ENCODE measurements at places on chromosomes 6 and 20.

DNA sequence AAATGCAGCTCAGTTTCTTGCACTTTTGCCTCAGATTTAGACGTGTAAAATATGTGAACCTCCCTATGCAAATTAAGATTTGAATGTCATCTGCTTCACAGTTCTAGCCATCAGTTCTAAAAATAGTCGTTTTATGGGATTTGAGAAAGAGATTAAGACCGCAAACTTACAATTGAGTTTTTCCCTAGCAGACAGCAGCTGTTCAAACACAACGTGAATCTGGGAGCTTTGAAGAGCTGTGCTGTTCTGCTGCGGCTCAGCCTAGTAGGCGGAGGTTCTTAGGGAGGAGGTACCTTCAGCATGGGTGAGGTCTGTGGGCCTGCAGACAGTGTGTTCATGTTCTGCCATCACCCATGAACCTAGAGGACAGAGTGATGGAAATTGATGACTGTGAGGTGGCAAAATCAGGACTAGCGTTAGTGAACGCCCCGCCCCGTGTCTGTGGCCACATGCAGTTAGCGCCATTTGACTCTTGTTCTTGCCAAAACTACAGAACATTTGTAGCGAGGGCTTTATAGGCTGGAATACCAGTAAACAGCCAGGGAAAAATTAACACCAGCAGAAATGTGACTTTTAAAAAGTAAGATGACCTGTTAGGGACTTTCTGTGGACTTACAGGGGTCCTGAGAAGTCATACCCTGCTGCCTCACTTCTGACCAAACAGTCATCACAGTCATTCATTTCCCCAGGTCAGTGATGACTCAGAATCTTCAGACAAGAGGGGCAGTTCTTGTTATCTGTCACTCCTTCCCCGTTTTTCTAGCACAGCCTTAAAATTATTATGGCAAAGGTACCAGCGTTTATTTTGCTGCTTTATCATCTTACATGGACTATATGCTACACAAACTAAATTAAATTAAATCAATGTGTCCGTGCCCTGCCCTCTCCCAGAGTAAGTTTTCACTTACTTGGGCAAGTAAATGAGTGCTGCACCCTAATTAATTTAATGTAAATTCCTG lies 84.3 kb upstream of the TMEM181 start:
- no peak overlapping the region for H3K27ac ChIP-seq
- no peaks in the 10 kb centered on the region for H3K27me3 ChIP-seq
- H3K4me1 ChIP-seq, result no peaks in the 10 kb centered on the region
- DNase-seq, result no peak
- no peak overlapping the region for H3K4me3 ChIP-seq

DNA sequence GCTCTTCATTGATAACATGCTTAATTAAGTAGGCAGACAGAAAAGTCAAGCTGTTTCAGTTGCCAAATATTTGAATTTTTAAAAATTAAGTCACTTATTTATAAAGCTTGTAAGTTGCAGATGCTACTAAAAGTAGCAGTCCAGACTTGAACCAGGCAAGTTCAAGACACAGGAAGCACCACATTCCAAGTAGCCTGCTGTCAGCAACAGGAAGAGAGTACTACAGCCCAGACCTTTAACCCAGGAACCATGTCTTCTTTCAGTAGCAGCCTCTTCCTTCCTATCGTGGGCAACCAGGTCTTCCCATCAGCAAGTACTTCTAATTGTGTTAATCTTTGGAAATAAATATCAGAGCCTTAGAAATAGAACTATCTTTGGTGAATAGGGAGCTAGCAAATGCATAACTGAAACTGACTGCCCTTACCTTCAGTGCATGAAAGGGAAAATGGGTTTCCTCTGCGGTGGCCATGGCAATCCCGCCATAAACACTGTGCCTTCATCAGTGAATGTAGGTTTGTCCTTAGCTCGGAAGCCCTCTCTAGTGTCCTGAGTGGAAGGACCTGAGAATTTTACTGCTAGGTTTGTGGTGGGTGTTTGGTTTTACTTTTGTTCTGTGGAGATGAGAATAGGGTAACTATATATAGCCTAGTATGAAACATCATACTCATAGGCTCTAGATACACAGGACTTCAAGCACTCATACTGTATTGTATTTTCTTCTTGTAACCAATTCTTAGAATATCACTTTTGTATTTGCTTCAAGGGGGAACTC lies 95.6 kb downstream of the SYCP2 start:
- H3K27ac ChIP-seq, result no peak overlapping the region
- DNase-seq, result no peak
- H3K36me3 ChIP-seq, result no peaks in the 10 kb centered on the region
- peaks cover 32% of the 10 kb centered on the region for H3K27me3 ChIP-seq

DNA sequence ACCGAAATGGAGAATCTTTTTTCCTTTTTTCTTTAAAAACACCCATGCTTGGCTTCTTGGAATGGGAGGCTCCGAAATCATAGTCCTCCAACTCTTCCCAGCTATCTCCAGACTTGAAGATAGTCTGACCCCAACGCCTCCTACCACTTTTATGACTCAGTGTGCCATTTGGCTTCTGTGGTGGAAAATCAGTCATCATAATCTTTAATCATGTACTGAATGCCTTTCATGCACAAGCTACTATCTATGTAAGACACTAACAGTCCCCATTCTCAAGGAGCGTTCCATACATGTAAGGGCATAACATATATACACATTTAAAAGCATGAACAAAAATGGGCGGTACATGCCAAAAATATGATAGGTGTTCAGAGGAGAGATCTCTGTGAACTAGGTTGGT lies 44.1 kb downstream of the TMEM14B start:
- peaks cover 2% of the 10 kb centered on the region for H3K36me3 ChIP-seq
- peaks cover 11% of the 10 kb centered on the region for H3K4me1 ChIP-seq
- H3K27ac ChIP-seq, result no peak overlapping the region

DNA sequence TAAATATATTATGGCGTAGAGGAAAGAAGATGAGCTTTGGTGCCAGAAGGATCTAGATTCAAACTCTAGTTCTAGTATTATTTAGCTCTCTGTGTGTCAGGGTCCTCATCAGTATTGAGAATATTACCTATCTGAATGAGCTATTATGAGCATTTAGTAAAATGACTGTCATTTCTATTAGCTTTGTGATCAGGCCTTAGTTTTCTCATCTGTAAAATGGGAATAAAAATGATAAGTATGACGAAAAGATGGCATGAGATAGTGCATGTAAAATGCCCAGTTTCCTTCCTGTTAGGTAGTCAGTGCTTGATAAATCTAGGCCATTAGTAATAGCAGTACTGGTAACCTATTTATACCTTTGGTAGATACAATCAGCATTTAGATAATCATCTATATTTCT lies 35.1 kb downstream of the NOX3 start:
- peaks cover 20% of the 10 kb centered on the region for H3K4me1 ChIP-seq
- H3K4me3 ChIP-seq, result no peak overlapping the region
- no peak for DNase-seq
- no peaks in the 10 kb centered on the region for H3K27me3 ChIP-seq
- H3K36me3 ChIP-seq, result peaks cover 1% of the 10 kb centered on the region

- H3K36me3 ChIP-seq, result no peaks in the 10 kb centered on the region
- no peak overlapping the region for H3K4me3 ChIP-seq
- DNase-seq, result no peak
- H3K27me3 ChIP-seq, result no peaks in the 10 kb centered on the region
- no peaks in the 10 kb centered on the region for H3K4me1 ChIP-seq
Observed at GRCh38 chr20:5020760-5021159, 19.4 kb upstream of the SLC23A2 start.

GRCh38 chr6:167825332-167826229 lies 1.1 kb upstream of the AFDN start:
- peak overlapping the region; percentile 83 for H3K4me3 ChIP-seq
- peaks cover 12% of the 10 kb centered on the region for H3K4me1 ChIP-seq

- no peaks in the 10 kb centered on the region for H3K27me3 ChIP-seq
- H3K36me3 ChIP-seq, result no peaks in the 10 kb centered on the region
- H3K4me3 ChIP-seq, result no peak overlapping the region
- H3K27ac ChIP-seq, result no peak overlapping the region
Observed at GRCh38 chr6:120055071-120055470, 705.5 kb upstream of the MAN1A1 start.

DNA sequence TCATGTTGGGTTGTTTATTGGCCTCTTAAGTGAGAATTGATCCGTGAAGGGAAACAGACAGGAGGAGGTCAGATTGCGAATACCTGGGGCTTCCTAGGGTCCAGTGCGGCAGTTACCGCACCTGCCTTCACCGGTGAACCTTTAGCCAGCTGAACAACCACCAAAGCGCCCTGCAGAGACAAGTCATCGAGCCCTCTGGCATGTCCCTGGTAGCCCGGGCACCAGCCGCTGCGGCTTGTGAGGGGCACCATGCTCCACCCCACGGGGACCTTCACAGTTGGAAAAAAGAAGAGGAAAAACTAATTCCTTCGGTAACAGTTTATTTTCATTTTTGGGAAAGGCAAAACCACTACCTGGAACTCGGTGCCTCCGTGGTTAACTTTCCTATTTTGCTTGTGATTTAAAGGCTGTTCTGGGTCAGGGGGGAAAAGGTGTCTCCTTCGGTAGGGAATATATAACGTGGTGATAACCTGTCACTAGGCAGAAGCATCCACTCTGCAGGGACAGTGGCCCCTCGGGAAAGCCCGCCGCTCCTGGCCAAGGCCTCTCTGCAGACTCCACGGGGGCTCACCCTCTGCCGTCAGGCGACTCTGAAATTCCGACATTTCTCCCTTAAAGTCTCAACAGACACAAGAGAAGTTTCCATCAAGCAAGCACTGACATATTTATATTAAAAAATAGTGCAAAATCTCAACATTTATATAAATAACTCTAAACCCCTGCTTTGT lies 30.7 kb upstream of the ZBP1 start:
- no peak overlapping the region for H3K27ac ChIP-seq
- H3K27me3 ChIP-seq, result peaks cover 21% of the 10 kb centered on the region
- H3K4me1 ChIP-seq, result peaks cover 17% of the 10 kb centered on the region
- no peak overlapping the region for H3K4me3 ChIP-seq

DNA sequence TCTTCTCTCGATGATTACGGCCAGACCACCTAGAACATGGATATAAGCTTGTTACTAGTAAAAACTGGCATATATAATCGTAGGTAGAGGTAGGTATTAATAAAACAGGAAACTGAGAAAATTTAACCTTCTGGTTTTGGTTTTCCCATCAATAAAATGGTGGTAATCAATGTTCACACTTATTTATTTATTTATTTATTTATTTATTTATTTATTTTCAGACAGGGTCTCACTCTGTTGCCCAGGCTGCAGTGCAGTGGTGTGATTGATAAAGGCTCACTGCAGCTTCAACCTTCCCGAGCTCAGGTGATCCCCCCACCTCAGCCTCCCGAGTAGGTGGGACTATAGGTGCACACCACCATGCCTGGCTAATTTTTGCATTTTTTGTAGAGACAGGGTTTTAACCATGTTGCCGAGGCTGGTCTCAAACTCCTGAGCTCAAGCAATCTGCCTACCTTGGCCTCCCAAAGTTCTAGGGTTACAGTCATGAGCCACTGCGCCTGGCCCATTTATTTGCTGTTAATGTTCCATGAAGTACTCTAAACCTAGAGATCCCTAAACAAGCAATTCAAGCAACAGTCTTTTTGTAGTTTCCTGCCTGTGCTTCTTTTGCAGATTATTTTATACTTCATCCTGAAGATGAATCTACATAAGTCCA lies 11.5 kb downstream of the TOMM6 start:
- H3K27ac ChIP-seq, result no peak overlapping the region
- no peak for DNase-seq
- H3K36me3 ChIP-seq, result peaks cover 1% of the 10 kb centered on the region
- no peaks in the 10 kb centered on the region for H3K27me3 ChIP-seq
- H3K4me1 ChIP-seq, result no peaks in the 10 kb centered on the region

Data from central memory CD8-positive, alpha-beta T cell (primary cell).